Kasumi-1 (cell line): ENCODE measurements at places on chromosomes 12 and 14.

- DNase-seq: no peak
These were observed 88.1 kb downstream of the NINJ2 start for GRCh38 chr12:575129-575502.

DNA sequence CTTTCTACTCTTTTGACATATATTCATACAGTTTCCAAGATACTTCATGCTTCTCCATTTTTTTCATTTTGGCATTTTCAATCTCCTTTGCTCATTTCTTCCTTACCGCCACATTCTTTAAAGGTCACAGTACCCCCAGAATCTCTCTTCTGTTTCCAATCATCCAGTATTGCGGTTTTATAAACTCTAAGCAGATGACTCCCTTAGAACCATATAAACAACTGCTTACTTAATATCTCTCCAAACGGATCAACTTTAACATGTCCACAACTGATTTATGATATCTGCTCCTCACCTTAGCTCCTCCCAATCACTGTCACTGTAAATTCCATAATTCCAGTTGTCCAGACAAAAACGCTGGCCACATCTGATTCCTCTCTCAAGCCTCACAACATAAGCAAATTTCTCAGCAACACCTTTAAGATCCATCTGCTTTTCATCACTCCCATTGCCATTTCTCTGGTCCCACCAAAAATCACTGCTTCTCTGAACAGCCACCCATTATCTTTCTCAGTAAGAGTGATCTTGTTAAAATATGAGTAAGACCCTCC, 49.6 kb downstream of the HNRNPC start:
- no peak for DNase-seq

- DNase-seq: no peak
These were observed 127.7 kb downstream of the KIF26A start for GRCh38 chr14:104265918-104266630.

DNA sequence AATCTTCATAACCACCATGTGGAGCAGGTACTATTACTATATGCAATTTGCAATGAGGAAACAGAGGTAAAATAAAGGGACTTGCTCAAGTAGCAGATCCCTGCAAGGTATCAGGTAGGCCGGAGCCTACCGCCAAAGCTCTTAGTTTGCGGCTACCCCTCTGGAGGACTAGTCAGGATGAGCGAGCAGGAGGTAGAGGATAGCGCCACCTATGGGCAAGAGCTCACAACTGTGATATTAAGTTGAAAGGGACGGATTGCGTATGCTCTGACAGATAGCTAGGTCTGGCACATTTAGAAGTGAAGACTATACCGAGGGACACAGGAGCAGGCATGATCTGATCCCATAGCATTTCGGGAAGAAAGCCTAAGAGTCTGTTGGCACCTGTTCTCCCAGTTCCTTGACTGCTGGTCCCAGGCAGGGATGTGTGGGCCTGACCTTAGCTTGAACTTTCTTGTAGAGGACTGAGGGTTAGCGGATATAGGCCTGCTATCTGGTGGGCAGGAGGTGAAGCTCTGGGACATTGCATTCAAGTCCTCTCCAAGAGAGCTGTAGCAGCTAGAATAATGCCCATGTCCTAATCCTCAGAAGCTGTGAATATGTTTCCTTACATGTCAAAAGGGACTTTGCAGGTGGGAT, 48.0 kb downstream of the SLC17A8 start:
- DNase-seq: peak; percentile 91

GRCh38 chr14:24079491-24080141, 8.3 kb downstream of the CPNE6 start:
- DNase-seq: peak; percentile 42

- DNase-seq: no peak
These were observed 22.7 kb downstream of the ITPR2 start for GRCh38 chr12:26810330-26810729.

DNA sequence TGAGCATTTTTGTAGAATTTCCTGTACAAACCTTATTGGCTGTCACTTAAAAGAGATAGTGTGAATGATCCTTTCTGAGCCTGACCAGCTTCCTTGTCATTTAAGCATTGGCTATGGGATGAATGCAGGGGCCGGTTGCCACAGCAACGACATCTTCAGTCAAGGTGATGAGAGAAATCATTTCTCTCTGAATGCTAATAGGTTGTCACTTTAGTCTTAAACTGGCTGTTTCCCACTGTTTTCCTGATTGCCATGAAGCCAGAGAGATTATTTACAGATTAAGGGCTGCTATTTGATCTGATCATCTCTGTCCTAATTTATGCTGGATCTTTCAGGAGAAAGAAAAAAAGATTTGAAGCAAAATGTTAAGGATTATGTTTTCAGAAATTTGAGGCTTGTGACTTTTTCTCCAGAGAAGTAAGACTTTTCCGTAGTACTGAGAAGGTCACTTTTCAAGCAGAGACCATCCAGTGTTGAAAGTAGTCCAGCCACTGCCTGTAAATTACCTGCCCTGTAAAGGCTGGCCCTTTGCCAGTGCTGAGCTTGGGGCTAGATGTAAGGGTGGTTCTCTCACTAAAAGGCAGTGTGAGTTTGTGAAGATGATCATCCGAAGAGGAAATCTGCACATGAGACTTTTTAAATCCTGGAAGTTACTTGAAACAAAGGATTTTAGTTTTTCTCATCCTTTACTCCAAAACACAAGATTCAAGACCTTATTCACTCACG, 235.6 kb downstream of the DACT1 start:
- no peak for DNase-seq

DNA sequence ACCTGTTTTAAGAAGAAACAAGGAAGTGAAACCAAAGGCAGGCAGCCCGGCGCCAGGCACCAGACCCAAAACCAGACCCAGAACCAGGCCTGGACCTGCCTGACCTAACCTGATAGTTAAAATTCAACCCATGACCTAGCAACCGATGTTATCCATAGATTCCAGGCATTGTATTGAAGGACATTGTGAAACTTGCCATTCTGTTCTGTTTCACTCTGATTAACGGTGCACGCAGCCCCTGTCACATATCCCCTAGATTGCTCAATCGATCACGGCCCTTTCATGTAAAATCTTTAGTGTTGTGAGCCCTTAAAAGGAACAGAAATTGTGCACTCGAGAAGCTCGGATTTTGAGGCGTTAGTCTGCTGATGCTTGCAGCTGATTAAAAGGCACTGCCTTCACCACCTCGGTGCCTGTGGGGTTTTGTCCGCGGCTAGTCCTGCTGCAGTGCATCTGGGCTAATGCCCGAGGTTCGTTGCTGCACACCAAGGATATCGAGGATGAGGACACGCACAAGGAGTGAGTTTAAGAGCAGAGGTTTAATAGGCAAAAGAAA, 262.5 kb upstream of the TMEM132C start:
- no peak for DNase-seq

- DNase-seq: no peak
These were observed 232.5 kb upstream of the NOS1 start for GRCh38 chr12:117593815-117594400.

DNA sequence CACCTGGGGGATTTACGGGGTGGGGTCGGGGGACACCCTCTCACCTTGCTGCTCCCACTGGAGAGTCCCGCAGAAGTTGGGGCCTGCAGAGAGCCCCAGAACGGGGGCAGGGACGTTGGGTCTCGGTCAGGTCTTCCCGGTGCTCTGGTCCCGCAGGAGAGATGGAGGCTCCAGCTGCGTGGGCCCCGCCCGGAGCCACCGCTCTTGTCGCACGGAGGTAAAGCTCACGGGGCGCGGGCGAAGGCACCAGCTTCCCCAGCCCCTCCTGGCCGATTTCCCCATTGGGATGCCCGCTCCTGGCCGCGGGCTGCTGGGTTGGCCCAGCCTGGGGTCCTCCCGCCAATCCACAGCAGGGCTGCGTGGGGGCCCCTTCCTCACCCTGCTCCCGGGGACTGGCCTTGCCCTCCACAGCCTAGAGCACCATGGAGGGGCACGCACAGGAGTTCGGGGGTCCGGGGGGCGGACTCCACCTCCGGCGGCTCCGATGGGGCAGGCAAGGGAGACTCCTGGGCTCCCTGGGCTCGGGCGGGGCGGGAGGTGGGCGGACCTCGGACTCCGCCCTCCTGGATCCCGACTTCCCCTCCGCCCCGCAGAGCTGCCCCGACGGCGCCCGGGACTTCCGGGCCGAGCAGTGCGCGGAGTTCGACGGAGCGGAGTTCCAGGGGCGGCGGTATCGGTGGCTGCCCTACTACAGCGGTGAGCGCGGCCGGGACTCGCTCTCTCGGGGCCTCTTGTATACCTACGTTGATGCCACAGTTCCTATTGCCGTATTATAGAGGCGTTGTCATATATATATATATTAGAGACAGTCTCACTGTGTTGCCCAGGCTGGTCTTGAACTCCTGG, 8.4 kb downstream of the PAPLN start:
- DNase-seq: peak; percentile 65

DNA sequence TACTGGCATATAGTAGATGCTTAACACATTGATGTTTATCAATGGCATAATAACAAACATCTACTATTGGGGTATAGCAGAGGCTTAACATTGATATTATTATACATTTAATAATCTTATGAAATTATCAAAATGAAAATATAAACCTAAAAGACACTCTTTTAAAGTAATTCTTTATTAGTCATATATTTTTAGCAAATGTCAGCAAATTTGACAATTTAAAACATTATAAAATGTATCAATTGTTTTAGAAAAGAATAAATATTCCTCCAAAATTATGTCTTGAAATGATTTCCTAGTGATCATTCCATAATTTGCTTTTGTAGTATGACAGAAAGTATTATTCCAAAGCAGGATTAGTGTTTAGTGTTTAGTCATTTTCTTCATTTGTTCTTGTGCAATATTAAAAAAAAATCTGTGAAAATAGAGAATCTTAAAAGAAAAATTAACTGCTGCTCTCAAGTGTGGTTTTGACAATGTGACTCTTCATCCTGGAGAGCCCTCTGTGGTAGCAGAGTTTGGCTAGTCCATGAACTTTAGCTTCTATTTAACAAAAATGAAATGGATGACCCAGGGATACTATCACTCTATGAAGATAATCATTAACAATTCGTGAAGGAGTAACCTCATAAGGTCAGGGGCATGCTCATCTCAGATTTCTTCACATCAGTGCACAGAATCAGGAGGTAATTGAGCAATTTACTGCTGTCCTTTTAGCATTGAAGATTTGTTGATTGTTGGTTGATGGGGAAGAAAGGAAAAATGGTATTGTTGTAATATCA, 1018.5 kb downstream of the LRFN5 start:
- DNase-seq: no peak

DNA sequence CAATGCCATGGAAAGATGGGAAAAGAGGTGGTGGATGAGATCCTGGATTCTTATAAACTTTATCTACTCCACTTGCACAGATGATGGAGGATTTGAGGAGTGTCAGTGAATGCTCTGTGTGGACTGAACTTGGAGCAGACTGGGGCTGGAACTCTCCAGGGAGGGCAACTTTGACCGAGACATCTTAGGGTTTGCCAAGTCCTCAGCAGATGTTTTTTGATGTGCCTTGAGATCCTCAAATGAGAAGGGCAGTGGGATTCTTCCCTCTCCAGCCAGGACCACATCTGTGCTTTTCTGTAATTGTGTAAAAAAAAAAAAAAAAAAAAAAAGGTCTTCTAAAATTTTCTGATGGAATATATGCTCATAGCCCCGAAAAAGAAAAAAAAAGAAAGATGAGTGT, 23.0 kb upstream of the MYL2 start:
- no peak for DNase-seq

- DNase-seq: no peak
These were observed 17.7 kb downstream of the C12orf71 start for GRCh38 chr12:27064397-27065342.

GRCh38 chr14:65937960-65938316, 525.4 kb downstream of the FUT8 start:
- no peak for DNase-seq

GRCh38 chr12:112924986-112925385, 13.3 kb upstream of the OAS3 start:
- DNase-seq: no peak

GRCh38 chr14:26896447-26896846, 298.6 kb upstream of the NOVA1 start:
- DNase-seq: no peak

DNA sequence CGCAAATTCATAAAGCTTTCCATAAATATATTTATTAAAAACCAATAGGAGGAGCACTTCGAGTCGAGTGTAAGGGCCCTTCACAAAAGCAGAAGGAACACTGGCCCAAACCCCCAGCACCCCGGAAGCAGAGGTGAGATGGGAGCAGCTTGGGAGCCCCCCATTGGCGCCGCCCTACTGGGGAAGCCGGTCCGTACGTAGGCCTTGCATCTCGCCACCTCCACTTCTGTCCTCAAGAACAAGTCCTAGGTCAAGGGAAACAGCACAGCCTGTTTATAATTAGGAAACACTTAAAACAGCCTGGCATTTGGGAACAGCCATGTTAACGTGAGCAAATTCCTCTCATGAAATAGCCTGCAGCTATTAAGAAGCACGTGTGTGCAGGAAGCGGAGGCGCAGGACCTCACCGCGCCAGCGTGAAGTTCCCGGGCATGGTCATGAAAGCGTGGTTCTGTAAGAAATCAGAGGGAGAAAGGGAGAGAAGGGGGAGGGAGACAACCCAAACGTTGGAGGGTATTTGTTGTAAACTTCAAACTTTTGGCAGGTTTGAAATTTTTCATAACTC, 7.7 kb downstream of the ANKRD9 start:
- no peak for DNase-seq

- no peak for DNase-seq
These were observed 176.1 kb downstream of the ADGRD1 start for GRCh38 chr12:131129839-131130238.

DNA sequence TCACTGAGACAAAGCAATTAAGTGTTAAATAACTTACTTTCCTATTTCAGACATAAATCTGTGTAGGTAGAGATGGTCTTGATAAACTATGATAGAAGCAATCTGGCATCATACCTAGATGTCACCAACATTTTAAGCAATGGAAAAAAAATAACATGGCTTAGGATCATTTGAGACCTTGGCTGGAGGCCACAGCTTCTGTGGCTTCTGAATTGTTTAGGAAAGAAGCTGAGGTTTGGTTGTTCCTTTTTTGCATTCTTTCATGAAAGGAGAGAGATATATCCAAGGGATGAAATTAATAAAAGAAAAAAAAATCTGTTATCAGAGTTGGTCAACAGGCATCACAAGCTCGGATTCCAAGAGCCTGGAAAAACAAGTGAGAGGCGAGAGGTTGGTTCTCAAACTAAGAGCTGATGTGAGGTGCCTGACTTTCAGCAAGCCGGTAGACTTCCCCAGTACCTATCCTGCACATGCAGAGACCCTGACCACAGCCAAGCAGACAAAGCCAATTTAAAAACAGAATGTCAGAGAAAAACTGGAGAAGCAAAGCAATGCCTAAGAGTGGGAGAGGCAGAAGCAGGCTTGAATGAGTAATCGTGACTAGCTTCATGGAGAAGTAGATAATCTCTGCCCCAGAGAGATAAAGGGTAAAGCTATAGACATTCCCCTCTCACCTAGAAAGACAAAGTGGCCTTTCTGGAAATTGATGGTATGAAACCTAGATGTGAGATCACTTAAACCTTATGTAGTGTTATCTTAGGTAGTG, 43.4 kb upstream of the ST8SIA1 start:
- peak; percentile 24 for DNase-seq
